A549 treated with CpdA at 1 μM for 4 hours (cell line): ENCODE measurements at places on chromosomes 13 and 19. TPM values are rescaled to one million over a fixed set of nuclear protein-coding genes. Genes with fewer than 3 reads are reported as not detected.

The FUT3 gene
- 0.03 TPM in 1 of 5 replicates, not detected in the others for total RNA-seq

The WDR88 gene
- not detected in 5 replicates for total RNA-seq

The SPACA4 gene
- 0.07 TPM in 1 of 5 replicates, not detected in the others for total RNA-seq

The PDE4C gene
- total RNA-seq, result 0.08 to 0.22 TPM (median 0.16 TPM) in 4 of 5 replicates, not detected in the other

The EEF1AKMT1 gene
- total RNA-seq, result 4.4 to 5.3 TPM (median 4.9 TPM) in 5 replicates

The CNN1 gene
- 0.23 to 0.60 TPM (median 0.53 TPM) in 5 replicates for total RNA-seq

The MYO16 gene
- 0.02 to 0.13 TPM (median 0.08 TPM) in 5 replicates for total RNA-seq

The RDH8 gene
- total RNA-seq, result 0.28 to 0.82 TPM (median 0.45 TPM) in 5 replicates

The UBE2L5 gene
- total RNA-seq, result not detected in 5 replicates

The PSG6 gene
- total RNA-seq, result not detected in 5 replicates

The ZNF443 gene
- 0.78 to 1.5 TPM (median 1.0 TPM) in 5 replicates for total RNA-seq

The MYH14 gene
- 4.9 to 6.7 TPM (median 6.3 TPM) in 5 replicates for total RNA-seq

The MEIS3 gene
- 29.4 to 41.7 TPM (median 34.2 TPM) in 5 replicates for total RNA-seq

The NOVA2 gene
- 0.08 to 0.20 TPM (median 0.11 TPM) in 5 replicates for total RNA-seq

The ACER1 gene
- total RNA-seq, result not detected in 5 replicates

The DGKH gene
- 3.5 to 4.5 TPM (median 4.2 TPM) in 5 replicates for total RNA-seq

The SRRM5 gene
- total RNA-seq, result 0.79 to 1.1 TPM (median 1.1 TPM) in 5 replicates

The ARMC6 gene
- 21.3 to 31.7 TPM (median 31.1 TPM) in 5 replicates for total RNA-seq

The LYPD5 gene
- total RNA-seq, result 0.21 to 0.44 TPM (median 0.34 TPM) in 3 of 5 replicates, not detected in the others

The KLK3 gene
- not detected in 5 replicates for total RNA-seq

The LILRA1 gene
- total RNA-seq, result not detected in 5 replicates

The CYP2F1 gene
- total RNA-seq, result not detected in 5 replicates

The FCAR gene
- not detected in 5 replicates for total RNA-seq

The VSTM2B gene
- not detected in 5 replicates for total RNA-seq

The PRTN3 gene
- total RNA-seq, result 0.21 to 0.36 TPM (median 0.29 TPM) in 4 of 5 replicates, not detected in the other

The TBXA2R gene
- 0.54 to 0.91 TPM (median 0.74 TPM) in 5 replicates for total RNA-seq

The KLF1 gene
- total RNA-seq, result 0.08 TPM in 1 of 5 replicates, not detected in the others

The CRLF1 gene
- total RNA-seq, result 1.9 to 4.5 TPM (median 2.2 TPM) in 5 replicates

The OR10H1 gene
- total RNA-seq, result not detected in 5 replicates

The C5AR2 gene
- 0.52 to 1.2 TPM (median 0.86 TPM) in 5 replicates for total RNA-seq

The DDA1 gene
- total RNA-seq, result 66.5 to 75.4 TPM (median 69.7 TPM) in 5 replicates

The MAST1 gene
- total RNA-seq, result 1.0 to 3.0 TPM (median 1.9 TPM) in 5 replicates

The ZNF471 gene
- 0.02 to 0.05 TPM (median 0.03 TPM) in 4 of 5 replicates, not detected in the other for total RNA-seq

The SYT5 gene
- total RNA-seq, result 3.0 to 4.6 TPM (median 3.5 TPM) in 5 replicates

The ZNF492 gene
- not detected in 5 replicates for total RNA-seq

The MAMSTR gene
- total RNA-seq, result 0.35 to 0.71 TPM (median 0.51 TPM) in 5 replicates

The CLEC4M gene
- total RNA-seq, result 0.03 TPM in 1 of 5 replicates, not detected in the others

The CPT1C gene
- 13.3 to 15.1 TPM (median 13.5 TPM) in 5 replicates for total RNA-seq

The PRR36 gene
- 0.17 to 0.42 TPM (median 0.39 TPM) in 5 replicates for total RNA-seq

The PSMD8 gene
- total RNA-seq, result 445 to 514 TPM (median 485 TPM) in 5 replicates

The CYP4F22 gene
- 0.06 to 0.09 TPM (median 0.07 TPM) in 3 of 5 replicates, not detected in the others for total RNA-seq

The ACTN4 gene
- 901 to 1,299 TPM (median 1,198 TPM) in 5 replicates for total RNA-seq

The PSG11 gene
- total RNA-seq, result not detected in 5 replicates

The LAIR1 gene
- total RNA-seq, result 0.08 to 0.12 TPM in 2 of 5 replicates, not detected in the others

The SOX1 gene
- total RNA-seq, result not detected in 5 replicates

The SLITRK6 gene
- 0.33 to 0.97 TPM (median 0.38 TPM) in 5 replicates for total RNA-seq

The ZNF665 gene
- total RNA-seq, result not detected in 5 replicates

The TPP2 gene
- total RNA-seq, result 15.3 to 20.1 TPM (median 18.7 TPM) in 5 replicates

The IRGC gene
- total RNA-seq, result not detected in 5 replicates

The NLRP4 gene
- total RNA-seq, result not detected in 5 replicates

The ICAM5 gene
- 0.52 to 0.84 TPM (median 0.61 TPM) in 5 replicates for total RNA-seq

The SIGLEC8 gene
- total RNA-seq, result not detected in 5 replicates

The CPB2 gene
- total RNA-seq, result not detected in 5 replicates
